ENCODE measurements at places on chromosomes 2 and 18.

- DNase-seq = no peak
These were observed 15.6 kb downstream of the SLC39A10 start for GRCh38 chr2:195672674-195673073.

GRCh38 chr2:11963966-11964365, 217.5 kb downstream of the LPIN1 start:
- DNase-seq = no peak

GRCh38 chr2:232974396-232974795, 38.7 kb downstream of the NGEF start:
- no peak for DNase-seq

GRCh38 chr2:18045230-18045629, 166.8 kb downstream of the KCNS3 start:
- no peak for DNase-seq

DNA sequence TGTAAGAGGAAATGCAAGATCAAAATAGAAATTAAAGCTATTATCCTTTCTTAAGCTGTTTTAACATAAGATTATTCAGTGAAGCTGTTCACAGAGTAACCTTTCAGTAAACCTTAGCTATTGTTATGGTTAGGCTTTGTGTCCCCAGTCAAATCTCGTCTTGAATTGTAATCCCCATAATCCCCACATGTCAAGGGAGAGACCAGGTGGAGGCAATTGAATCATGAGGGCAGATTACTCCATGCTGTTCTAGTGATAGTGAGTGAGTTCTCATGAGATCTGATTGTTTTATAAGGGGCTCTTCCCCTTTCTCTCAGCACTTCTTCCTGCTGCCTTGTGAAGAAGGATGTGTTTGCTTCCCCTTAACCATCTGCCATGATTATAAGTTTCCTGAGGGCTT, 424.4 kb downstream of the DSEL start:
- DNase-seq = no peak

- no peak for DNase-seq
These were observed 127.8 kb downstream of the ZNF521 start for GRCh38 chr18:25223899-25224886.

DNA sequence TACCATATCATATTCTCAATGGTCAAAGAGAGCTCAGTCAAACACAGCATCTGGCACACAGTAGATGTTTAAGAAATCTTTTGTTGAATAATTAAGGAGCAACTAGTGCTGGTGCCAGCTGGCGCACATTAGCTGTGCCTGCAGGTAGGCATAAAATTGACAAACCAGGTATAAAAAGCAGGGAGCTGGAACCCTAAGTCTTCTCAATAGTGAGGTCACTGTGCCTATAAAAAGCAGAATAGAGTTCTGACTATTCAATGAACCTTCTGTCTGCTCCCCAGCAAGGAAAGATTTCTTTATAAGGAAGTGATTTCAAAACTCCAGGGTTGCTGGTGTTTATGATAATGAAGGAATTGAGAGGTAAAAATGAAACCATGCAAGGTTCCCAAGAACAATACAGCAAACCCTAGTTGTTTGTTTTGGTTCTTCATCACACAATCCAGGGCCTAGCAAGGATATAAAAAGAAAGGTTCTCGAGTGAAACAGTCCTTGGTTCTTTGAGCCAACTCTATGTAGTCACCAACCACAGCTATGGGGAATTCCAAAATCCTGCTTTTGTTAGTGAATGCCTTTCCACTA, 76.1 kb downstream of the THADA start:
- no peak for DNase-seq

GRCh38 chr18:79941473-79942119, 9.9 kb downstream of the SLC66A2 start:
- DNase-seq = no peak

GRCh38 chr2:221001381-221001801, 570.7 kb downstream of the EPHA4 start:
- no peak for DNase-seq

- DNase-seq = no peak
These were observed 73.3 kb upstream of the KLF7 start for GRCh38 chr2:207238831-207239701.

GRCh38 chr2:150674283-150674682, 186.8 kb upstream of the RND3 start:
- DNase-seq = no peak

GRCh38 chr2:237299906-237300305, 114.1 kb downstream of the COL6A3 start:
- DNase-seq = no peak

DNA sequence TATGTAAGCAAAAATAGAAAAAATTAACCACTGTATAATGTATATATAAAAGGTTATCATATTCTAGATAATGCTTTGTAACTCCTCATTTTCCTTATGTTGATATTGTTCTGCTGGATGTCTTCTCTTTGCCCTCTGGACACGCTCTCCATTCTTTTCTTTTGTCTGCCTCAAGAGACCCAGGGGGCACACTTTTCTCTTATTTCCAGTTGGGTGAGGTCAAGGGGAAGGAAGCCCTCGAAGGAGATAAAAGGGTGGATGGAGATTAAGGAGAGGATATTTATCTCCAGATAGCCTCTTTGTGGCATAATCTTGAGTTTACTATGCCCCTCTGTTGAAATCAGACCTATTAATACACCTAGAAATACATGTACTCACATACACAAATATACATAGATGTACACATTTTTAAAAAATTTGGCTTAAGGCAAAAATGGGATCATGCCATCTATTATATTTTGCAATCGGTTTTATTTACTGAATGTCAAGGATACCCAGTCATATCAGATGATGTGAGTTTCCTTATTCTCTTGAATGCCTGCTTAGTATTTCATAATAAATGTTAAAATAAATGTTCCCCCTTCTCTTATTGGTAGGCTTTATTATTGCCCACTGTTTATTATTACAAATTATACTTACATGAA, 65.3 kb downstream of the LCLAT1 start:
- no peak for DNase-seq

DNA sequence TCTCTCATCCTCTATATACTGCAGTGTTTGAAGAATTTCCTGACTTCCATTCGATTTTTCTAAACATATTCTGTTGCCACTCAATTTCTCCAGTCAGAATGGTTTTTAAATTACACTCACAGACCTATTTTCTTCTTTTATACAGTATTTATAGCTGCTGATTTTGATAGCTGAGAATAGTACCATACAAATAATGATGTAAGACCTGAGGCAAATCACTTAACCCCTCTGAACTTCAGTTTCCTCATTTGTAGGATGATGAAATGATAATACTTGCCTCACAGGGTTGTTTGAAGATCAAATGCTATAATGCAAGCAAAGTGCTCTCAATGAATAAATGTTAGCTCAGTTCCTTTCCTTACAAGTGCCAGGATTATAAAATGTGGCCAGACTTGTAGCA, 241.8 kb downstream of the CPS1 start:
- no peak for DNase-seq

DNA sequence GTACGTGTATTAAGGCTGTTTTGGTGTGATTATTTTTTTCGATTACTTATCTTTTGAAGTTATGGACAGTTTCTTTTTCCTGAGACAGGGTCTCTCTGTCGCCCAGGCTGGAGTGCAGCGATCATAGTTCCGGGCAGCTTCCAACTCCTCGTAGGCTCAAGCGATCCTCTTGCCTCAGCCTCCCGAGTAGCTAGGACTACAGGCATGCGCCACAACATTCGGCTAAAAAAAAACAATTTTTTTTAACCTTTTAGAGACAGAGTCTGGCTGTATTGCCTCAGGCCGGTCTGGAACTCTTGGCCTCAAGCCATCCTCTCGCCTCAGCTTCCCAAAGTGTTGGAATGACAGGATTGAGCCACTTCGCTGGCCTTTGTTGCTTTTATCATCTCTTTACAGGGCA, 945 bp downstream of the HAT1 start:
- no peak for DNase-seq

GRCh38 chr2:236746833-236747232, 177.2 kb downstream of the ACKR3 start:
- no peak for DNase-seq

DNA sequence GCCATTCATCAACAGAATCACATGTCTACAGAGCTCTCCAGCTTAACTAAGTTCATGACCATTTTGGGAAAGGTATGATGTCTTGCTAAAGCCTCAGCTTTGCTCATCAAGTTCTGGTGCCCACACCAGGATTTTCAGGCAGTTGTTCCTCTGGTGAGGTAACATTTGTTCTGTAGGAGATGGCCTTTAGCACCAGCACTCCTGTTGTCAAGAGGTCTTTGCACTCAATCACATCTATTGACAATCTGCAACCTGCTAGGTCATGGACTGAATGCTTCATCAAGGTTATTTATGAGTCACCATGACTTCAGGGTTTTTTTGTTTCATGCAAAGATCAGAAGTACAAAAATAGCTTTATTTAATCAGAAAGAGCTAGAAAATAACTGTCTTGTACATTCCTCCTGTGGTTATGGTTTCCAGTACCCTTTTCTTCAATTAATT, 36.6 kb upstream of the VIT start:
- no peak for DNase-seq

DNA sequence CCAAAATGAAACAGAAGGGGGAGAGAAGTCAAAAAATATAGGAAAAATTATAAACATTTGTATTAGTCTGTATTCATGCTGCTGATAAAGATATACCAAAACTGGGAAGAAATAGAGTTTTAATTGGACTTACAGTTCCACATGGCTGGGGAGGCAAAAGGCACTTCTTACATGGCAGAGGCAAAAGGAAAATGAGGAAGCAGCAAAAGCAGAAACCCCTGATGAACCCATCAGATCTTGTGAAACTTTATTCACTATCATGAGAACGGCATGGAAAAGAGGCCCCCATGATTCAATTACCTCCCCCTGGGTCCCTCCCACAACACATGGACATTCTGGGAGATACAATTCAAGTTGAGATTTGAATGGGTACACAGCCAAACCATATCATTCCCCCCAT, 79.1 kb downstream of the ZRANB3 start:
- no peak for DNase-seq

DNA sequence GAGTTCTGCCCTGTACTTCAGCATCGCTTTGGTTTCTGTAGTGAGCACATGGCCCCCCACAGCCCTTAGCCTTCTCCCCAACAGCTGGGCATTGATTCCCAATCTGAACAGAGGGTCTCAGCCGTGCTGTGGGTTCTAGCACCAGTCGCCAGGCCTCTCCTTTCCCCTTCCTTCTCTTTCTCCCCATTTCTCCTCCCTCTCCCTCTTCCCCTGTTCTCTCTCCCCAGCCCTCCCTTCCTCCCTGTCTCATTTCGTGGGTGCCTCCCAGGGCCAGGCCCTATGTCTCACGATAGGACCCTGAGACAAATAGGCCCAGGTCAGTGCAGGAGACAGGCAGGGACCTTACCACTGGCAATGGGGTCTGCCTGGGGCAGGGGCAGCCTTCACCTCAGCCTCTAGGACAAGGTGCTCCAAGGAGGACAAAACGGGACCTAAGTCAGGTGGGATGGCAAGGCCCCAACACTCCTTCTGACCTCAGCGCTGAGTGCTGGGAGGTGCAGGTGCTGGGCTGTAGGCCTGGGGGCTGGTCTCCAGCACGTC, 143.4 kb upstream of the GPC1 start:
- DNase-seq = no peak

DNA sequence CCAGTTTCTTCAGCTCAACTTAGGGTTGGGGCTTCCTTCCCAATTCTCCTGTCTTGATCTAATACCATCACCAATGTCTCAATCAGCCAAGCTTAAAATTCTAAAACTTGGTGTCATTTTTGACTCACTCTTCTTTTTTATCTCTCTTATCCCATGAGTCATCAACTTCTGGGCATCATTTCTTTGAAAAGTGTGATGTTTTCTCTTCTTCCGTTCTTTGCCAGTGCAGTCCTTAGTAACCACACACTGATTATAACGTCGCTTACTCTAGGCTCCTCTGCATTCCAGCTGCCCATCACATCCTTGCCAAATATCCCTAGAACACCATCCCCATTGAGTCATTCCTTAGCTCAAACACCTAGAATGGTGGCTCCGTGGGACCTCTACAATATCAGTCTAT, 27.4 kb upstream of the MRO start:
- no peak for DNase-seq

Measured in spinal cord (tissue), 10 donors.